Fibroblast of skin of scalp (primary cell): ENCODE measurements at places on chromosomes 2 and 18.
A peak's percentile ranks its signal among the peaks of the same experiment; 100 is the strongest.

GRCh38 chr2:232741294-232741693 lies 35.1 kb downstream of the KCNJ13 start:
- DNase-seq: no peak

- no peak for DNase-seq
Measured at GRCh38 chr18:55283309-55283708, 304.7 kb downstream of the TCF4 start.

- DNase-seq: no peak
Measured at GRCh38 chr2:57726294-57726693, 320.3 kb upstream of the VRK2 start.

- no peak for DNase-seq
Measured at GRCh38 chr2:84957771-84958134, 13.2 kb upstream of the KCMF1 start.

- no peak for DNase-seq
Measured at GRCh38 chr2:235495373-235496238, 1.8 kb downstream of the AGAP1 start.

GRCh38 chr18:38305961-38306360 lies 740.4 kb upstream of the CELF4 start:
- no peak for DNase-seq

DNA sequence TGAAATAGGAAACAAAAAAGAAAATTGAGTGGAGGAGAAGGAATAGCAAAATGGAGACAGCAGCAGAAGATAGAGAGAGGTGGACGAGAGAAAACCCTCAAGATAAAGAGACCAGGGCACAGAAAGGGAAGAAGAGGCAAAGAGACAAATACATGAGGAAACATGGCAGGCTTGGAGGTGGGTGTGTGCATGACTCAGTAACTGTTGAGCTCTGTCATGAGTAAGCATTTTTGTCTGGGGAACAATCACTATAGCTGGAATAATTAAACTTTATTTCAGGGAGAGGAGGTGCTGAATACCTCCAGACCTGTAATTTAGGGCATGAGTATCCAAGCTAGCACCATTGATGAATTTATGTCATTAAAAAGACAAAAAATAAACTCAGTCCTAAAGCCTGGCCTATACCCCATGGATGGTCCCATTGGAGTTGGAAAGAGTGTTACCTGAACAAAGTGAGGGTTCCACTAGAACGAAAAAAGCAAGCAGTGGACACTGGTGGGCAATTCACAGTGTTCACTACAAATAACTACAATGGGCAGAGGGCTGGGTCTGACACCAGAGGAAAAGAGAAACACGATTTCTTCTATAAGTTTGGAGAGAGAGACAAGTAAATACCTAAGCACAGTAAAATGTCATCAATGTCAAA lies 145.5 kb downstream of the ADCYAP1 start:
- no peak for DNase-seq

DNA sequence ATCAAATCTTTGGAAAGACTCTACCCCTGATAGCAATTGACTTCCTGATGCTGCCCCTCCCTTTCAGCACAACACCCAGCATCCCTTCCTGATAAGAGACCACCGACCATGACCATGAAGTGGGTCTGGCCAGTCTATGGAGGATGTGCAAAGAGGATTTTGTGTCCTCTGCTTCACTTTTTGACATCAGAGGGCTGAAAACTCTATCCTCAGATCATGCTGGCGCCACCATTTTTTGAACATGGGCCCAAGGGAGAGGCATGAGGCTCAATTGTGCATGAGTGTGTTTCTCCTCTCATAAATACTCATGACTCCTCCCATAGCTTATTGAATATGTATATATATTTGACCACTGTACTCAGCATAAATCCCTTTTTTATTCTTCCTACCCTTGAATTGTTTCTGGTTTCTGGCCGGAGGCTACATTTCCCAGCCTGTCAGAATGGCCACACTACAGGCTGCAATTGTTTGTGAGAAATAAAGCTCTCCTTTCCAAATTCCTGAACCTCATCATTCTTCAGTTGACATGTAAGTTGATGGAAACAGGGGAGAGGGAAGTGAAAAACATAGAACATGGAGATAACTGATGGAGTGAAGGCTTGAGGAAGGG lies 314.1 kb downstream of the MYCN start:
- no peak for DNase-seq

GRCh38 chr2:568639-569235 lies 108.5 kb downstream of the TMEM18 start:
- no peak for DNase-seq

GRCh38 chr2:58135861-58136260 lies 89.3 kb downstream of the VRK2 start:
- no peak for DNase-seq

- no peak for DNase-seq
Measured at GRCh38 chr18:25604196-25604893, 252.4 kb upstream of the ZNF521 start.

DNA sequence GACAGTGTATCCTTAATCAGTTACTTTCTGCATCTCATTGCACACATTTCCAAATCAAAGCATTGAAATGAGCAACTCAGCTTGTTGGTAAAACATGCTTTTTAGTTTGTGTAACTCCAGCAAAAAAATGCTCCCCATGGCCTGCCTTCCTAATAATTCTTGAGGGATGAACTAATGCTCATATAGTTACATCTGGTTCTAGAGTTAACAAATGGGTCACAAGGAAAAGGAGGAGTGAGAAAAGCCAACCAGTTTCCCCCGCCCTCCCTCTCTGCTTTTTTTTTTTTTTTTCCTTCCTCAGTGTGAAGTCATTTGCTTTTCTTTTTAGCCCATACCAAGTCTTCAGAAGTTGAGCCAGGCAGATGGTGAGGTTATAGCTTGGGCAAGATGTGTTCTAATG lies 231.7 kb downstream of the MTX2 start:
- peak; percentile 90 for DNase-seq

DNA sequence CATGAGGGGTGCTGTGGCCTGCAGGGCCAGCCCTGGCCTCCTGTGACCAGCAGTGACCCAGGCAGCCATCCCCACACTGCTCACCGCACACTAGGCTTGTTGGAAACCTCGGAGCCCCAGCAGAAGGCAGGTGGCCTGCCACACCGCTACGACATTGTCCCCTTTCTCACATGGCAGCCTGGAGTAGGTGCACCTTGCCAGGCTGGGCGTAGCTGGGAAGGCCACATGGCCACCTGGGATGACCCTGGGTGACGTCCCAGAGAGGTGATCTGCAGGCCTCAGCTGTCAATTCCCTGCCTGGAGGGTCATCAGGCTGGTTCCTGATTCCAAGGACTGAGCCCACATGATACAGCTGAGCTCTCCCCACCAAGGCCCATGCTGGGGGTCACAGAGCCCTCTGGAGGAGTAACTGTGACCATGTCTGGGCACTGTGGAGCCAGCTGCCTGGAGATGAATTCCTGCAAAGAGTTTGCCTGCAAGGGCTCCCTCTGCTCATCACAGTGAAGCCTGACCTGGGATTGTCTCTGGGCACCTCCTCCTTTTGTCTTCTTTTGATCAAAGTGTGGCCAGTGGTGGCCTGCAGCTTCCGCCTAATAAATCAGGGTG lies 119.6 kb upstream of the OTOS start:
- no peak for DNase-seq

DNA sequence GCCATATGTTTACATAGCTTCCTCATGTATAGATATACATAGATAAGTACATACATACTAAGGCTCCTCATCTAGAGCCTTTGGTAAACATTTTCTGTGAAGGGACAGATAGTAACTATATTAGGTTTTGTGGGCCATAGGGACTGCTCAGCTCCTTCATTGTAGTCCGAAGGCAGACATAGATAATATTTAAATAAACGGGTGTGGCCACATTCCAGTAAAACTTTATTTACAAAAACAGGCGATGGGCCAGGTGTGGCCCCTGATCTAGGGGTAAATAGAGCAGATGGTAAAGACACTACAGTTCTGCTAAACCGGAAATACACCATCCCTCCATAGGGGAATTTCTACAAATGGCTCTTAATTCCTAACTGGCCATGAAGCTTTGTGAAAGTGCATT lies 7.3 kb downstream of the COQ10B start:
- no peak for DNase-seq

GRCh38 chr18:59478591-59478990 lies 119.5 kb upstream of the LMAN1 start:
- DNase-seq: peak; percentile 51

GRCh38 chr2:62334009-62334408 lies 138.1 kb downstream of the B3GNT2 start:
- DNase-seq: no peak

- no peak for DNase-seq
Measured at GRCh38 chr2:101653469-101653868, 44.0 kb upstream of the MAP4K4 start.

- DNase-seq: no peak
Measured at GRCh38 chr18:49875783-49876182, 62.5 kb upstream of the ACAA2 start.

- no peak for DNase-seq
Measured at GRCh38 chr18:75199327-75199726, 9.6 kb downstream of the PTGR3 start.

DNA sequence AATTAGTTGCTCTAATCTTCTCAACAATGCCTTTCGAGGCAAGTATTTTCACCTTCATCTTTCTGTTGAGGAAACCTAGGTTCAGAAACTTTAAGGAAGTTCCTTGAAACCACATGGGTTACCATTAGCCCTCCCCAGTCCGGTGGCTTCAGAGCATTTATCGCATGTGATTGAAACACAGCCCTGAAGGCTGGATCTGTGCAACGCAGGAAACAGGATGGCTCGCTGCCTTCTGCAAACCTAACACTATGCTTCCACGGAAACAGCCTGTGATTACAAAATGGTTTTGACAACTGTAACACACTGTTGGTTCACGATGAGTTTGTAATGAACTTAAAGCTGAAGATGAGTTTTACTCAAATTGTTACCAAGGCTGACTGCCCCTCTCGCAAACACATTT lies 68.5 kb downstream of the EPB41L3 start:
- DNase-seq: no peak
